ENCODE measurements at places on chromosomes 16 and 17. TPM values are rescaled to one million over a fixed set of nuclear protein-coding genes. Genes with fewer than 3 reads are reported as not detected.

Gene EVI2A
- total RNA-seq = 134 TPM

- no peak overlapping the region for H3K4me3 ChIP-seq
- H3K27me3 ChIP-seq = no peaks in the 10 kb centered on the region
- H3K27ac ChIP-seq = no peak overlapping the region
- no peaks in the 10 kb centered on the region for H3K36me3 ChIP-seq
- H3K4me1 ChIP-seq = no peaks in the 10 kb centered on the region
These were observed 79.9 kb upstream of the CBX4 start for GRCh38 chr17:79919164-79919585.

DNA sequence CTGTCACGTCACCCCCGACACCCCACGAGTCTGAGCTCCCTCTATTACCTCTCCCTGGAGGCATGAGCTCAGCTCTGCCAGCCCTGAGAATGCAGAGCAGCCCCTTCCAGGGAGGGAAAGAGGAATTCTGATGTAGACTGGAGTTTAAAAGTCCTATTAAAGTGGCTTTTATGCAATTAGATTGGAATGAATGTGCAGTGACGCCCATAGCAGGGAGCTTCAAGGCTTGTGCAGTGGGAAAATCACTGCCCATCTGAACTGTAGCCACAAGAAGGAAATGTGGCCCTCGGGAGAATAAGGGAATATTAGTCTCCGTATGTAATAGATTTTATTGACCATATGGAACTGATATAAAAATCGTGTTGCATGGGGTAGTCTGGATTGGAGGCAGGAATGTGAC is 66.9 kb downstream of the ZNF423 start:
- H3K27me3 ChIP-seq = no peaks in the 10 kb centered on the region
- no peaks in the 10 kb centered on the region for H3K36me3 ChIP-seq
- no peak overlapping the region for H3K27ac ChIP-seq
- DNase-seq = no peak
- no peaks in the 10 kb centered on the region for H3K4me1 ChIP-seq
- H3K4me3 ChIP-seq = no peak overlapping the region

Gene BCO1
- not detected for total RNA-seq

Gene VASN
- total RNA-seq = not detected

DNA sequence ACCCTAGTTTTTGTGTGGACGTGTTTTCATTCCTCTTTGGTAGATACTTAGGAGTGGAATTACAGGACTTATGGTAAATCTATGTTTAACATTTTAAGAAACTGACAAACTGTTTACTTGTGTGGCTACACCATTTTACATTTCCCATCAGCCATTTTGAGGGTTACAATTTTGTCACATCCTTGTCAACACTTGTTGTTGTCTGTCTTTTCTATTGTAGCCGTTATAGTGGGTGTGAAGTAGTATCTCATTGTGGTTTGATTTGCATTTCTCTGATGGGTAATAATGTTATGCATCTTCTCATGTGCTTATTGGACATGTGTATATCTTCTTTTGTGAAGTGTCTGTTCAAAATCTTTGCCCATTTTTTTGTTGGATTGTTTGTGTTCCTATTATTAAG is 4.5 kb downstream of the FTO start:
- no peak overlapping the region for H3K27ac ChIP-seq
- H3K4me3 ChIP-seq = no peak overlapping the region
- no peaks in the 10 kb centered on the region for H3K36me3 ChIP-seq
- H3K27me3 ChIP-seq = no peaks in the 10 kb centered on the region
- H3K4me1 ChIP-seq = peaks cover 13% of the 10 kb centered on the region

All from naive thymus-derived CD4-positive, alpha-beta T cell (primary cell).